ENCODE measurements at places on chromosomes 1 and 21.

GRCh38 chr1:71738256-71738655 lies 544.1 kb downstream of the NEGR1 start:
- DNase-seq = no peak

DNA sequence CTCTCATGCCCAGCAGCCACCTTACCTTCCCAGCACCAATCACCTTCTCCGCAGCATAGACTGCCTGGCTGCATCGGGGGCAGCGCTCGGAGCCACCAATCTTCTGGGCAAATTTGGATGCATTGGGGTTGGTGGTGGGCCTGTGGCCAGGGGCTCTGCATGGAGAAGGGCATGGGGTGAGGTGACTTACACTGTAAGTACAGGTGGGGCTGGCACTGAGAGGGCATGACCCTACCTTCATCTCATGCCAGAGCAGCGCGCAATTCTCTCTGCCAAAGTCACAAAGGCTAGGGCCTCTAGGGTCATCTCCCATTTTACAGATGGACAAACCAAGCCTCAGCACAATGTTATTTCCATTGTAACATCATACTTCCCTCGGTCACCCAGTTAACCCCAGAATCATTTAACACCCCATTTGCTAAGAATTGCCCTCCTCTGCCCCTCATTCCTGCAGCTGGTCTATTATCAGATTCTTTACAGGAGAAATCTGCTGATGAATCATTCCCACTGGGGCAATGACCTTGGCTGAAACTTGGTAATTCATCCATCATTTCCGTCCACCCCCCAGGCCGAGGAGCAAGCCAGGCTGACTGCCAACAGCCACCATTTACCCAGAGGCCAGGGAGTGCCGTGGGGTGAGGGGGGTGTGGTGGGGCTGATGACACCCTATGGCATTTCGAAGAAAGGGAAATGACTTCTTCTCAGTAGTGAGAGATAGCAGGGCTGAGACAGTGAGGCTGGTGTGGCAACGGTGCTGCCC lies 17.9 kb downstream of the CSRP1 start:
- DNase-seq = no peak

GRCh38 chr1:96837057-96837780 lies 115.6 kb downstream of the PTBP2 start:
- no peak for DNase-seq

DNA sequence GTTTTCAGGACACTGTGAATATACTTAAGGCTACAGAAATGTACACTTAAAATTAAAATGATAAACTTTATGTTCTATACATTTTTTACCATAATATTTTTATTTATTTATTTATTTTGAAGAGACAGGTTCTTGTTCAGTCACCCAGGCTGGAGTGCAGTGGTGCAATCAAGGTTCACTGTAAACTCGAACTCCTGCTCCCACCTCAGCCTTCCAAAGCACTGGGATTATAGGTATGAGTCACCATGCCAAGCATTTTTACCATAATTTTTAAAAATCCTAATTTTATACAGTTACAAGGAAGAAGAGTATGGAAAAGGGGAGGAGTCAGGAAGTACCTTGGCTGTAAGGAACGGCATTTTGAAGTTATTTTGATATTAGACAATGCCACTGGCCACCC lies 23.6 kb upstream of the ANGPTL3 start:
- DNase-seq = no peak

DNA sequence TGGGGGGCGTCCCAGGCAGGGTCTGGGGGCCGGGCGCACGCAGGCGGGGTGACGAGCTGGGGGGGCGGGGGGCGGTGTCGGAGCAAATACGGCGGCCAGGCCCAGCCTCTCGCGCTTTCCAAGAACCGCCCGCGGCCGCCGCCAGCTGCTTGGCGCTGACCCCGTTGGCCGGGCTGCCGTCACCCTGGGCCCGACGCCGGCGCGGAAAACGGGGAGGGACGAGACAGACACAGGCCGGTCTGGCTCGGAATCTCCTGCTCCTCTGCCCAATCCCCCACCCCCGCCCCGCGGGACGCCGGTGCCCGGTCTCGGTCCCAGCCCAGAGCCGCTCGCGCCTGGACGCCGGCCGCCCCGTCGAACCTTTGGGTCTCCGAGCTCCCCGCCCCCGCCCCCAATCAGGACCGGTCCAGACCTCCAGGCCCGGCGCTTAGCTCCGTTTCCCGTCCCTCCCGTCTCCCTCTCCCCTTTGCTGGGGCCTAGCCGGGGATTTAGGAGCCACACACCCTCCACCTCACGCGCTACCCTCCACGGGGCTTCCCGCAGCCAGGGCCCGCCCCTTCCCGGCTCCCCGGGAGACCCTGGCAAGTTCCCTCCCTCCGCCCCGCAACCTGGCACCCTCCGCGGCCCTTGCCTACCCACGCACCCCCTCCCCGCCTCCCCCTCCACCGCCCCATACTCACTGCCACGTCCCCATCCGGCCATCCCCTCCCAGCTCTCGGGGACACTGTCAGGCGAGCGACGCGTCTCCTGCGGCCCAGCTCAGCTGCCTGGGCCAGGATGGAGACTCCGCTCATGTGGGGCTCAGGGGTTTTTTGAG lies 800 bp upstream of the MMP23B start:
- DNase-seq = no peak

DNA sequence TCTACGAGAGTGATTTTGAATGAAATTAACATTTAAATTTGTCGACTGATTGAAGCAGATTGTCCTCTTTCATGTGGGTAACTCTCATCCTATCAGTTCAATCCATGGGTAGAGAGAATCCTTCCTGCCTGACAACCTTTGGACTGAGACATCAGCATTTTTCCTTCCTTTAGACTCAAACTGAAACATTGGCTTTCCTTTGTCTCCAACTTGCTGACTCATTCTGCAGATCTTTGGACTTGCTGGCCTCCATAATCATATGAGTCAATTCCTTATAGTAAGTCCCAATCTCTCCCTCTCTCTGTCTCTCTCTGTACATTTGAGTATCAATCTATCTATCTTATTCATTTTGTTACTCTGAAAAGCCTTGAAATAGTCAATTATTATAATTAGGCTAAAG lies 416.7 kb downstream of the LRRIQ3 start:
- DNase-seq = no peak

DNA sequence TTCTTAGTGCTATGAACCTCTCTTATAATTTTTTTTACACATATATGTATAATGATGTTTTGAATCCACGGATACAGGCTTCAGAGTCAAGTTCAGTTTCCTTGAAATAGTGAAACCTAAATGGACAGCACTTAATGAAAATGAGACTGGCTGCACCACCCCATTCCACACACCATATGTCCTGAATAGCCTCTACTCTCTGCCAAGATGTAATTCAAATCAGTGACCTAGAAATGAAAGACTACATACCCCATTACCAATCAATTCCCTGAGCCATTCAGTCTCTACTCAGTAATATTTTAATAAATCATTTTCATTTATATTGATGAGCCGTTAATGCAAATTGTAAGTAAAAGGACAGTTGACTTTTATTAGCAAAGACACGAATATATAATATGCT lies 614.9 kb upstream of the TMPRSS15 start:
- no peak for DNase-seq

DNA sequence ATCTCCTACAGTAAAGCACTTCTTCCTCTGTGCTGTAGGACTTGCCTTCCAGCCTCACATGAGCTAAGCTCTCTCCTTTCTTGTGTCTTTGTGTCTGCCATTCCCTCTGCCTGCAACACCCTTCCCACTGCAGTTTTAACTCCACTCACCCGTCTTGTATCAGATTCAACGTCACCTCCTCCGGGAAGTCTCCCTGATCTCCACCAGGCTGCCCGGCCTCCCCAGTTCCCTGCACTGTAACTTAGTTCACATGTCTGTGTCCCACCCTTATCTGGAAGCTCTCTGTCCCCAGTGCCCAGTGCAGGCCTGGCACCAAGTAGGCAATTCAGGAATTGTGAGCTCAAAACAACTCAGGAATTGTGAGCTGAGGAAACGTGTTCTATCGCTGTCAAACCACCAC lies 96.4 kb downstream of the GLIS1 start:
- no peak for DNase-seq

DNA sequence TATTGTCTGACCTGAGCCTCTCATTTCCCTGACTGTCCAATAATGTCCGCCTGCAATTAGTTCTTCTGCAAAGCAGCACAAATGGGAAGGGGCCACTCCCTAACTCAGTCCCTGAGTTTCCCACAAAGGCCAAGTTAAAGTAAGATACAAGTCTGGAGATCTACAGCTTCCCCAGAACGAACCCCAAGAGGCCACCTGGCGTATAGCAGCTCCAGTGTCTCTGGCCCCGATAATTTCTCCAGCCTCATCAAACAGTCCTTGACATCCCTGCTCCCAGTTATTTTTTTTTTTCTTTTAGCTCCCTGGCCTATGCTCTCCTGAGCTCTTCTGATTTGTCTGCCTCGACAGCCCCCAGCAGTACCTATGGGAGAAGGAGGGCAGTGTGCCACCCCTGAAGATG lies 8.1 kb upstream of the ACKR1 start:
- no peak for DNase-seq

DNA sequence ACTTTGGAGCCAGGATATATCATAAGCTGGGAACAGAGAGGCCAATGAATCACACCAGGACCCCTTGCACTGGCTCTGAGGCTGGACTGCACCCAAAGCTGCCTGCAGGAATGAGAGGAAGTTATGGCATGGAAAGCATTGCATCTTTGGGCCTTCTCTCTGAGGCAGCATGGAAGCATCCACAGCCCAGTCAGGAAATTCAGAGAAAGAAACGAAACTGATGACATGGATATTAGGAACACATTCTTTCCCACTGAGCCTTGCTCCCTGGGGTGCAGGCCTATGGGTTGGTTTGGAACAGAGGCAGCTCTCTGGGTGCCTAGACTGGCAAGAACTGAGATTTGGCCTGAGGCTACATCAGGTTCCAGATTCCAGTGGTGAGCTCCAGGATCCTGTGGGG lies 98.6 kb downstream of the NGF start:
- DNase-seq = no peak

DNA sequence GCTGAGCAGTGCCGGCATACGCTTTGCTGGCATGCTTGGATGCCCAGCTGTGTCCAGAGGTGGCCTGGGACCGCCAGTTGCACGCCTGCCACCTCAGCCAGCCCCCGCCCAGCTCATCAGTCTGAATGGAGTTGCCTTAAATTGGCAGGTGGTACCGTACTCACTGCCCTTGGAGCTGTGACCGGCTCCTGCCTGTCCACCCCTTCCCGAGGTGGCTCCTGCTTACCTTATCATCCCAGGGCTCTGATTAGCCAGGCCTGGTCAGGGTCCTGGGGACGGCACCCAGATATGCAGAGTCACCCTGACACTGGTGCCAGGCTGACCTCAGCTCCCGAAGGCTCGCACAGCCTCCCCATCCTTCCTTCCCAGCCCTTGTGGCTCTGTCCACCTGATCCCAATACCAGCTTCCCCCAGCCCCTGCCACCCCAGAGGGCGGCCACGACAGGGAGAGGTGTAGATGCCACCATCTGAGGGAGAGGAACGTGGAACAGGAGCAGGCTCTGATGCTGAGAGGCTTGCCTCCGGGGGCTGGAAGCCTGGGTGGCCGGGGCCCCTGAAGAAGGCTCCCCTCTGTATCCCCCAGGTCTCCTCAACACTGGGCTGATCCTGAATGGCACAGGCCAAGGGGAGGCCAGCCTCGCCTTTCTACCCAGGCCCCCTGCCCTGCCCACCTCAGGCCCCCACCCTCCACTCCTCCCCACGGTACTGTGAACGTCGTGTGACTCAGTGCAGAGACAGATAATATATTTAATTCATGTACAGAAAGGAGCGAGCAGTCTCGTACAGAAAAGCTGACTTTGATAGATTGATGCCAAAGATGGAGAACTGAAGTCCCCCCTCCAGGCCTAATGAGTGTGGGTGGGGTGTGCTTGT lies 27.8 kb downstream of the CDK18 start:
- no peak for DNase-seq

- no peak for DNase-seq
These were observed 28.5 kb downstream of the TUFT1 start for GRCh38 chr1:151568626-151569088.

DNA sequence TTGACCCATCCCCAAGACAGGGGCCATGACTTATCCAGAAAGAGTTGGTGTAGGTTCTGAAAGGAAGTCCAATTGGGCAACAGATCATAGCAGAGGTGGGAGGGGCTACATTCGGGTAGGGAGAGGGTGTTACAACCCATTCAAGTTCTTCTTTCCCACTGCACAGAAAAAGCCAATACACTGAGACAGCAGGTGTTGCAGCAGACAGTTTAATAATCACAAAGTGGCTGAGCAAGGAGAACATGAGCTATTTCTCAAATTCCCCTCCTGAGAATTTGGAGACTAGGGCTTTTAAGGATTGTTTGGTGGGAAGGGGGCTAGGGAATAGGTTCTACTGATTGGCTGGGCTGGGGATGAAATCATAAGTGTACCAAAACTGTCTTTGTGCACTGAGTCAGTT lies 328.4 kb upstream of the POU3F1 start:
- DNase-seq = no peak

- no peak for DNase-seq
These were observed 21.4 kb downstream of the FOXO6 start for GRCh38 chr1:41382480-41383090.

DNA sequence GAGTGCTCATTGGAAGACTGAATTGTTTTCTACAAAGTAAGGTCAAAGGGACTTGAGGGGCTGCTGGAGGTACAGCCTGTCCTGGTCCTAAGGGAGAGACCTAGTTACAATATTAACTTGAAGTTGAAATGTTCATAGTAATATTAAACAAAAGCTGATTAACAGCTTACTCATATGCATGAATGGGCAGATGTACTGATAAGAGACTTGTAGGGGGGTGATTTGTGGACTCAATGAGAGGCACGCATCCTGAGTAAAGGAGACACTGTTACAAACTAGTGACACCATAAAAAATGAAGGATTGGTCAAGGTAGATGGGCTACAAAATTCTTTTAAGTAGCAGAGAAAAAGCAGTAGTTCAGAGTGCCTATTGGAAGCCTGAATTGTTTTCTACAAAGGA lies 2.7 kb downstream of the HSD11B1 start:
- no peak for DNase-seq

GRCh38 chr1:158035976-158036583 lies 42.6 kb downstream of the KIRREL1 start:
- DNase-seq = no peak

DNA sequence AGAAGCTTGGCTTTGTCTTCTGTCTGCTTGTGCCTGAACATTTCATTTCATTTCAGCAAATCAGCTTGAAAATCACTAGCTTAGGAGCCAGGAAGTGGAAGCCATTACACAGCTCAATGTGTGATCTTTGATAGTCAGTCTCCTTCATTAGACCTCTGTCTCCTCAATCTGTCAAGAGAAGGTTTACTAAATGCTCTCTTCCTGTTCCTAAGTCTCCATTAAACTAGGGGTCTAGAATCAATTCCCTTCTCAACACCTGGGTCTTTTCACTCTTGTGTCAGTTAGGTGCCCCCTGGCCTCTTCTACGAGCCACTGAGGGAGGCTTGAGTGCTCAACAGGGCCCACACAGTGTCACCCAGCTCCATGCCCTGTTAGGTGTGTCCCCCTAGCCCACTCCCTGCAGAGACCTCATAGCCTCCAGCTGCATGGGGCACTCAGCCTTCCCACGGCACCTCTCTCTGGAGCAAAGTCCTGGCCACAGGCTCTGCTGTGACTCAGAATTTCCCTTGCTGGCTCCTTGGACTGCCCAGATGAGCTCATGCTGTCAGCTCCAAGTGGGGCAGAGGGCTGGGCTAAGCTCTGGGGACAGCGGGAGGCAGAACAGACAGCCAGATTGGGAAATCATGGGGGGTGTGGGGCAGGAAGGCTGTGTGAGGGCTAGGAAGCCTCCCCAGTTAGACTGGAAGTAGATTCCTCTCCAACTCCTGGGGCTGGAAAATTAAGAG lies 115.7 kb upstream of the IPO9 start:
- no peak for DNase-seq
